ENCODE measurements at places on chromosomes 11 and 22.

DNA sequence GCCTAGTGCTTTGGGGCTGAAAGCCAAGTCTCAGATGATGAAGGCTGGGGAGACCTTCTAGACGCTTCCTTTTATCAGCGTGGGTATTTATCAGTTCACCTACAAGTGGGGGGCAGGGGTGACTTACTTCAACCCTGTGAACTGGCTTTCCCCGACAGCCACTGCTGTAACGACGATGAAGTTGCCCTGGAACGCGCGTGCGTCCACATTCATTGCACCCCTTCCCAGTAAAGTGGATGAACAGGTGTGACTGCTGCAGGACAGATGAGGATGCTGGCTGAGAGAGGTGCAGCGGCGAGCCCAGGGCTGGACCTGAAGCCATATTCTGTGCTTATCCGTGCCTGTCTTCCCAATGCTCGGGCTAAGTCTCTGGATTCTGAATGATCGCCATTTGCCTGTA is 1122.3 kb downstream of the TBC1D22A start:
- H3K4me1 ChIP-seq, result no peaks in the 10 kb centered on the region
- no peak overlapping the region for H3K27ac ChIP-seq
- H3K4me3 ChIP-seq, result no peak overlapping the region
- no peak for DNase-seq
- no peaks in the 10 kb centered on the region for H3K36me3 ChIP-seq

DNA sequence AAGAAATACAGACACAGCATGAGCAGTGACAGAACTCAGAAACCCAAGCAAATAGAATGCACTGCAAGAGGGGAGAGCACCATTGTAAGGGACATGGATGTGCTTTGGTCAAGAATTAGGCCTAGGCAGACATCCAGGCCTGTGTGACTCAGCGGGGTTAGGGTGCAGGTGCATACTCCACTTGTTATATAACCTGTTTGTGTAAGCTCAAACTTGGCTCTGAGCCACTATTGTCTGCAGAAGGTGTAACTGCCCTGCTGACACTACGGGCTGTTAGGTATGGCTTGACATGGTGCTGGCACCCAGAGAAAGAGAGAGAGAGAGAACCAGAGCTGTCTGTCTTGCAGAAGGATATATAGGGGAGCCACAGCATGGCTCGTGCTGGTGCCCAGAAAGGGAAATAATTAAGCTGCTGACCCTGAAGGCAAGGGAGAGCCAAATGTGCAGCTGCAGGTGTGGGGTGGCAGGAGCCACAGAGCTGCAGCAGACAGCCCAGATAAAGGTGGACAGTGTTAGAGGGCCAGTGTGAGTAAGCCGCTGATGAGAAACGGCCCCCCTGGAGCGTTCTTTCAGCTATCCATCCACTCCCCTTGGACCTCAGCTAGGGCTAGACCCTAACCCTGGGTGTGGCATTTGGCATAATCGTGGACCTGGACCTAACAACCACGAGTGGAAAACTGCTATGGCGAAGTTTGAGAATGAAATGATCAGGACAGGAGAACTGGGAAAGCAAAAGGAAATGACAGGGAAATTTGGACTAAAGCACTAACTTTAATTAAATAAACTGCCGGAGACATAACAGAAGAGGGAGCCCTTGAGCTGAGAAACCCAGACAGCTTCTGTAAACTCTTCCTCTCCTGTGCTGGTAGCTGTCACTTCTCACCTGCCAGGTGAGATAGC is 253.0 kb upstream of the CCDC179 start:
- no peaks in the 10 kb centered on the region for H3K4me1 ChIP-seq
- no peaks in the 10 kb centered on the region for H3K27me3 ChIP-seq
- no peak for DNase-seq
- peaks cover 2% of the 10 kb centered on the region for H3K36me3 ChIP-seq

DNA sequence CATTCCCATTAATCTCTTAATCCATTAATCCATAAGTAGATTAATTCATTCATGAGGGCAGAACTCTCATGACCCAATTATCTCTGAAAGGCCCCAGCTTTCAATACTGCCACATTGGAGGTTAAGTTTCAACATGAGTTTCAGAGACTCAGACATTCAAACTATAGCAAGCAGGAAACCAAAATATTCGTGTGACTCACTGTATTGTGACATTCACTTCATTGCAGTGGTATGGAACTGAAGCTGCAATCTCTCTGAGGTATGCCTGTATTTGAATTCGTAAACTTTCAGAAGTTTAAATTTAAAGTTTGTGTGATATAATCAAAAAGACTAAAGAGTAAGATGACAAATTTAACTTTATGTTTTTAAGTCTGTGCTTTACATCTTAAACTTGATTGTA is 2.9 kb upstream of the OR52J3 start:
- H3K27me3 ChIP-seq, result no peaks in the 10 kb centered on the region
- H3K4me1 ChIP-seq, result no peaks in the 10 kb centered on the region
- H3K27ac ChIP-seq, result no peak overlapping the region
- H3K36me3 ChIP-seq, result no peaks in the 10 kb centered on the region

DNA sequence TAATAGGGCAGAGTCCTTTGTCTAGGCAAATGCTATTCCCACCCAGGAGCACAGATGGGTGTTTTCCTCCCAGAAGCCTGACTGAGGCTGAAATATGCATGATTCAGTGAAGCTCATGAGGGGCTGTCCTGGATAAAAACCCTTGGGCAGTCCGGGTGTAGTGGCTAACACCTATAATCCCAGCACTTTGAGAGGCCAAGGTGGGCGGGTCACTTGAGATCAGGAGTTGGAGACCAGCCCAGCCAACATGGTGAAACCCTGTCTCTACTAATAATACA is 48.6 kb upstream of the LMO2 start:
- H3K27me3 ChIP-seq, result no peaks in the 10 kb centered on the region
- peaks cover 2% of the 10 kb centered on the region for H3K4me1 ChIP-seq
- H3K27ac ChIP-seq, result no peak overlapping the region
- no peak overlapping the region for H3K4me3 ChIP-seq
- no peak for DNase-seq

- no peak for DNase-seq
- no peak overlapping the region for H3K27ac ChIP-seq
- H3K27me3 ChIP-seq, result no peaks in the 10 kb centered on the region
- H3K36me3 ChIP-seq, result no peaks in the 10 kb centered on the region
- no peaks in the 10 kb centered on the region for H3K4me1 ChIP-seq
- no peak overlapping the region for H3K4me3 ChIP-seq
Observed at GRCh38 chr11:88297421-88297820, 40.1 kb downstream of the CTSC start.

GRCh38 chr11:119229288-119229672 is 23.1 kb downstream of the CBL start:
- H3K4me1 ChIP-seq, result no peaks in the 10 kb centered on the region
- DNase-seq, result no peak
- H3K27ac ChIP-seq, result no peak overlapping the region
- no peak overlapping the region for H3K4me3 ChIP-seq
- H3K27me3 ChIP-seq, result no peaks in the 10 kb centered on the region

GRCh38 chr11:124898263-124898680 is 607 bp upstream of the ROBO4 start:
- H3K27ac ChIP-seq, result no peak overlapping the region
- DNase-seq, result no peak
- H3K27me3 ChIP-seq, result no peaks in the 10 kb centered on the region
- H3K36me3 ChIP-seq, result no peaks in the 10 kb centered on the region

GRCh38 chr11:76768909-76769560 is 14.1 kb upstream of the TSKU start:
- no peak overlapping the region for H3K4me3 ChIP-seq
- H3K27ac ChIP-seq, result no peak overlapping the region
- no peaks in the 10 kb centered on the region for H3K27me3 ChIP-seq

- no peaks in the 10 kb centered on the region for H3K4me1 ChIP-seq
- H3K27me3 ChIP-seq, result no peaks in the 10 kb centered on the region
- no peak for DNase-seq
- peak overlapping the region; percentile 73 for H3K27ac ChIP-seq
Observed at GRCh38 chr11:14519597-14519916, 629 bp downstream of the PSMA1 start.

- DNase-seq, result no peak
- no peaks in the 10 kb centered on the region for H3K27me3 ChIP-seq
- no peak overlapping the region for H3K27ac ChIP-seq
- H3K36me3 ChIP-seq, result no peaks in the 10 kb centered on the region
Observed at GRCh38 chr11:64153812-64154211, 12.1 kb downstream of the MACROD1 start.

GRCh38 chr22:46446799-46447198 is 90.6 kb downstream of the CELSR1 start:
- no peak overlapping the region for H3K27ac ChIP-seq
- H3K27me3 ChIP-seq, result no peaks in the 10 kb centered on the region
- H3K4me3 ChIP-seq, result no peak overlapping the region
- no peaks in the 10 kb centered on the region for H3K36me3 ChIP-seq
- DNase-seq, result no peak

DNA sequence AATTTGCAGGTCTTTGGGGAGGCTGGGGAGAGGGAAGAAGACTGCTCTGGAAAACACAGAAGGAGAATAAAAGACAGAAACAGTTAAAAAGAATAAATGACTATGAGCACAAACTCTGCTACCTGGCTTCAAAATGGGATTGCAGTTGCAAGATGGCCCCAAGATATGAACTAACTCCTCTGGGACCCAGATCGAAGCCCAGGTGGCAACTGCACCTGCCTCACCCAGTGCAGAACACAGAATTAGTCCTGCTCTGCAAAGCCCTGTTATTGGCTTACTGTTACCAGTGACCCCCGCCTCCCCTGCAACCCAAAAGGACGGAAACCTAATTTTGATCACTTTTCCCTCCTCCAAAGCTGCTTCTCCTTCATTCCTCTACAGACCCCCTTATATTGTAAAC is 35.9 kb upstream of the POU2AF1 start:
- H3K4me3 ChIP-seq, result no peak overlapping the region
- no peak overlapping the region for H3K27ac ChIP-seq
- no peaks in the 10 kb centered on the region for H3K27me3 ChIP-seq

- H3K27ac ChIP-seq, result peak overlapping the region; percentile 50
- no peaks in the 10 kb centered on the region for H3K27me3 ChIP-seq
- no peak overlapping the region for H3K4me3 ChIP-seq
Observed at GRCh38 chr11:111937844-111938243, 701 bp downstream of the DIXDC1 start.

GRCh38 chr22:29469755-29470154 is 10.3 kb upstream of the NEFH start:
- no peak for DNase-seq
- no peaks in the 10 kb centered on the region for H3K27me3 ChIP-seq
- H3K36me3 ChIP-seq, result no peaks in the 10 kb centered on the region
- H3K4me1 ChIP-seq, result no peaks in the 10 kb centered on the region

GRCh38 chr11:63883791-63884190 is 33.2 kb downstream of the RCOR2 start:
- H3K4me3 ChIP-seq, result no peak overlapping the region
- H3K27ac ChIP-seq, result no peak overlapping the region
- DNase-seq, result no peak
- no peaks in the 10 kb centered on the region for H3K36me3 ChIP-seq

DNA sequence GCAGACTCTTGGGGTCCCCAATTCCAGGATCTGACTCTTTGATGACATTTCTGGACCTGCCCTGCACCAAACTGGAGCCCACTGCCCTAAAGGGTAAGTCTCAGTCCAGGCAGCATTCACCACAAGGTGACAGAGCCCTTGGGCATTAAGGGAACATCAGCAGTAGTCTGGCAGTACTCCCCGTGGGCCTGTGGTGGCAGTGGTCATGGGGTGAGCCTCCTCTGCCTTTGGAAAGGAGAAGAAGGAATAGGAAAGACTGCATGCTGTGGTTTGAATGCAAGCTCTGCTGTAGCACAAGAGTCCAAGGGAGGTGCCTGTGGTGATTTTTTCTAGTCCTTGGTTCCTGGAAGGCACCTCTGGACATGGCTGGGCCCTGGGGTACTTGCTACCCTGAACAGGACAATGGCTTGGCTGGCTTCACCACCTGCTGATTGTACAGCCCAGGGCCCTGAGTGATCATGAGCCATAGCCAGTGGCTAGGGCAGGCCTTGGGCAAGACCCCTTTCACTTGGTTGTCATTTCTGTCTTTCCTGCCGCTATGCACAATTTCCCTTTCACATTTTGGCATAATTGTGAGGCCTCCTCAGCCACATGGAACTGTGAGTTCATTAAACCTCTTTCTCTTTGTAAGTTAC is 160.7 kb upstream of the GRIA4 start:
- H3K36me3 ChIP-seq, result no peaks in the 10 kb centered on the region
- no peaks in the 10 kb centered on the region for H3K4me1 ChIP-seq
- no peak for DNase-seq
- H3K27me3 ChIP-seq, result no peaks in the 10 kb centered on the region
- no peak overlapping the region for H3K27ac ChIP-seq

- H3K4me3 ChIP-seq, result no peak overlapping the region
- no peaks in the 10 kb centered on the region for H3K27me3 ChIP-seq
- H3K27ac ChIP-seq, result no peak overlapping the region
- H3K4me1 ChIP-seq, result no peaks in the 10 kb centered on the region
Observed at GRCh38 chr22:48209473-48210197, 1447.2 kb downstream of the TBC1D22A start.

DNA sequence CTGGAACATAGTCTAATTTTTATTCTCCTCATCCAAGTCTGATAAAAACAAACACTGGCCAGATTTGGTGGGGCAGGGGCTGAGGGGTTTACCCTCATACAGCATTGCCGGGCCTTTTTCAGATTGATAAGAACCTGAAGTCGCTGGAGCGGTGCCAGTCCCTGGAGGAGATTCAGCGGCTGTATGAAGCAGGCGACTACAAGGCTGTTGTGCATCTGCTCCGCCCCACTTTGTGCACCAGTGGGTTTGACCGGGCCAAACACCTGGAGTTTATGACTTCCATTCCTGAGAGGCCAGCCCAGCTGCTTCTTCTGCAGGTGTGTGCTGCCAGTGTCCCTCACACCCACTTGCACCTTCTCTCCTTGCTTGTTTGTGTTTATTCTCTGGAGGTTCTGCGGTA is 55.8 kb downstream of the CABIN1 start:
- no peak overlapping the region for H3K4me3 ChIP-seq
- no peak for DNase-seq
- H3K4me1 ChIP-seq, result no peaks in the 10 kb centered on the region
- H3K36me3 ChIP-seq, result peaks cover 2% of the 10 kb centered on the region
- no peak overlapping the region for H3K27ac ChIP-seq

GRCh38 chr11:66559866-66560676 is 8.3 kb downstream of the CTSF start:
- H3K4me1 ChIP-seq, result no peaks in the 10 kb centered on the region
- DNase-seq, result no peak
- no peaks in the 10 kb centered on the region for H3K36me3 ChIP-seq
- no peak overlapping the region for H3K4me3 ChIP-seq

DNA sequence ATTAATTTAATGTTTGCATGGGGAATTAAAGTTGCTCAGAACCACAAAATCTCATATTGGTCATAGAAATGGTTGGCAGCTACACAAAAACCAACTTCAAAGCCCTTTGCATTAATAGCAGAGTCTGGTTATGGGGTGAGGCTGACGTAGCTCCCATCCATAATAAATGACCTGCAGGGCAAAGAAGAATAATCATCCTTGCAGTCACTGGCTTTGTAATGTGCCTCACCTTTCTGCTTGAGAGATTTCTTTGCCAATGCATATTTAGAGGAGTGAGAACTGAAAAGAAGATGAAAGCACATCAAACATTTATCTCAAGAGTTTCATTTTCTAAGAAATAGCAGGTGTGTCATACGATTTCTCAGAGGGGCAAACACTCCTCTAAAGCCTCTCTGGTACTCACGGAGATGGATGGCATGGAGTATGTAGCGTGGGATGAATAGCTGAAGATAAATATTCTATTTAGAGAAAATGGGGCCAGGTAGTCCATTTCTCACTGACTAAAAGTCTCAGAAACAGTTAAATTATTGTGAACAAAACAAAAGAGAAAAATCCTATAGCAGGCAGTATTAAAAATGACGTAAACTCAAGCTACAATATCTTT is 1491.9 kb downstream of the FAM181B start:
- no peaks in the 10 kb centered on the region for H3K4me1 ChIP-seq
- H3K27ac ChIP-seq, result no peak overlapping the region
- H3K4me3 ChIP-seq, result no peak overlapping the region

- H3K27ac ChIP-seq, result peak overlapping the region; percentile 28
- H3K4me1 ChIP-seq, result no peaks in the 10 kb centered on the region
- H3K4me3 ChIP-seq, result peak overlapping the region; percentile 57
- no peaks in the 10 kb centered on the region for H3K27me3 ChIP-seq
- no peaks in the 10 kb centered on the region for H3K36me3 ChIP-seq
Observed at GRCh38 chr11:7019500-7020182, 505 bp downstream of the ZNF214 start.

Data from aorta (tissue), 5 donors.